ENCODE measurements at places on chromosomes 6 and 20.

DNA sequence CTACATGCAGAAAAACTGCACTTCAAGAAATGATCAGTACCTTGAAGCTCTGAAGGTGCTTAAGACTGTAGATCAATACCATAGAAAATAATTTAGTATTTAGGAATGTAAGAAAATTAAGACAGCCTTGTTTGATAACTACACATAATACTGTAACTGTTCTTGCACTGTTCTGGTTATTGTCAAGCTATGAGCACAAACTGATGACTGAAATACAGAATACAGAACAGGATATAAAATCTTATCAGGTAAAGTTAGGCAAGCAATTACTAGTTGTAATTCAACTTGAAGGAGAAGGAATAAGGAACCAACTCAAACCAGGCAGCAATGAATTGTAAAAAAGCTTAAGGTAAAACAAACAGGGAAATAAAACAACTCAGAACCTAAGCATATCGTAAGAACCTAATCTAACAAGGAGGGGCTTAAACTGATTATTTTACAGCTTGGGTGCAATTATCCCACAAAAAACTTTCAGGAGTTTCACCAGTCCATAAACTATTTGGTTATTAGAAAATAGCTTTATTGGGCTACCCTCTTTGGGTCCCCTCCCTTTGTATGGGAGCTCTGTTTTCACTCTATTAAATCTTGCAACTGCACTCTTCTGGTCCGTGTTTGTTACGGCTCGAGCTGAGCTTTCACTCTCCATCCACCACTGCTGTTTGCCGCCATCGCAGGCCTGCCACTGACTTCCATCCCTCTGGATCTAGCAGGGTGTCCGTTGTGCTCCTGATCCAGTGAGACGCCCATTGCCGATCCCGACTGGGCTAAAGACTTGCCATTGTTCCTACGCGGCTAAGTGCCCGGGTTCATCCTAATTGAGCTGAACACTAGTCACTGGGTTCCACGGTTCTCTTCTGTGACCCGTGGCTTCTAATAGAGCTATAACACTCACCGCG is 97.7 kb downstream of the ATG5 start:
- no peak for DNase-seq

DNA sequence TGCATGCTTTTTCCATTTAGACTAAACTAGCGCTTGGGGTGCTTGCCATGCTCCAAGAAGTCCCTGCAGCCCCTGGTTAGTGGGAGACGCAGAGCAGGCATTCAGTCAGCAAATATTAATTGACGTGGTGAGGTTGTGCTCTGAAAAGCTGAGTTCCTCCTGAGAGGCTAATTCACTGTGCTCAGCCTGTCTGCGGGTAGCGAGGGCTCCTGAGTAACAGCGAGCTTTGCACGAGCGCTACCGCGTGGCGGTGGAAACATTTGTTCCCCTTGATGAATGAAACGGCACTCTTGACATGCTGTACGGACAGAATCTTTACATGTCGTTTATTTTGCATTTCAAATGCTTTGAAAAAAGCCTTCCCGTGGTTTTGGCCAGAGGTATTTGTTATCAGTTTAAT is 170.6 kb upstream of the AGPAT4 start:
- no peak for DNase-seq

- DNase-seq, result no peak
These were observed 194.9 kb upstream of the SMLR1 start for GRCh38 chr6:130632277-130632676.

- DNase-seq, result no peak
These were observed 1.9 kb upstream of the PPP1R3G start for GRCh38 chr6:5083307-5083583.

GRCh38 chr6:32995448-32995847 is 13.9 kb downstream of the HLA-DOA start:
- DNase-seq, result no peak

GRCh38 chr6:5463690-5464089 is 202.4 kb downstream of the FARS2 start:
- no peak for DNase-seq

DNA sequence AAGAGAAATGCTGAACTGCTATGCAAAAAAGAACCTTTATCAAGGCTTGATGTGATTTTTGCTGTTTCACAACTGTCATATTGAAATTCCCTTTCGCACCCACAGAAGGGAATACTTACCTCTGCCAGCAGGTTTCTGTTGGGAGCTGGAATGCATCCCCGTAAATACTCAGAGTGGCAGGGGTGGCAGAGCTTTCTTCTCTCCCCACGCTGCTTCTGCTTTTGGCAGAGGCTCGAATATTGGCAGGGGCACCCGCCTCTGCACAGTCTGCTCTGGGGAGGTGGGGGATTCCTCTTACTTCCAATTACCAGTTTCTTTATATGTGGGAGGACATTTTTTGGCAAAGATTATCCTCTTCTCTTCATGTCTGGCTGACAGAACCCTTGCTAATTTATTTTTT is 28.4 kb downstream of the TMEM200A start:
- DNase-seq, result no peak

GRCh38 chr6:52000064-52000463 is 87.3 kb downstream of the PKHD1 start:
- DNase-seq, result no peak

Measured in activated CD4-positive, alpha-beta T cell treated with anti-CD3 and anti-CD28 coated beads for 4 hours (primary cell).